Activated T-helper 17 cell treated with anti-CD3 and anti-CD28 coated beads, Interleukin-2, amount 50 U/mL, for 72 hours (primary cell): ENCODE measurements at places on chromosomes 5 and 9. TPM values are rescaled to one million over a fixed set of nuclear protein-coding genes. Genes with fewer than 3 reads are reported as not detected.

CCDC112 gene
- total RNA-seq, result 1.7 TPM

- H3K4me3 ChIP-seq, result no peak overlapping the region
- H3K27ac ChIP-seq, result no peak overlapping the region
- ATAC-seq, result no peak
- peaks cover 22% of the 10 kb centered on the region for H3K36me3 ChIP-seq
Observed at GRCh38 chr9:131426545-131426944, 32.7 kb downstream of the PRRC2B start.

EPB41L4B gene
- total RNA-seq, result 0.77 TPM

CMBL gene
- total RNA-seq, result 0.80 TPM

- no peak overlapping the region for H3K4me3 ChIP-seq
- H3K27me3 ChIP-seq, result peaks cover 20% of the 10 kb centered on the region
- ATAC-seq, result peak; percentile 59
- no peak overlapping the region for H3K27ac ChIP-seq
- H3K36me3 ChIP-seq, result no peaks in the 10 kb centered on the region
- peaks cover 6% of the 10 kb centered on the region for H3K4me1 ChIP-seq
Observed at GRCh38 chr9:133726401-133727276, 11.5 kb downstream of the SARDH start.

DNA sequence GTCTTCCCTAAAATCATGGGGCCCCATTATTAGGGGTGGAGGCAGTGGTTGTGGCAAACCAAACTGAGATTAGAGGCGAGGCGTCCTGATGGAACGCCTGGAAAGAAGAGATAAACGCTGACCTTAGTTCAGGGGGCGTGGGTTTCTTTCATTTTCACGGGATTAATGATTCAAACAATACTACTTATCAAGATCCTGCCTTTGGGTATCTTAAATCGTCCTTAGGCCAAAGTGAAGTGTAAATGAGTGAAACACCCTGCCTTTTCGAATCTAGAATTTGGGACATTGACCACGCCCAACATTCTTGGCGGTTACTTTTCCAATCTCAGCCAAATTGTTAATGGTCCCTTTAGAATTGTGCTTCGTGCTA is 1.0 kb upstream of the UBTD2 start:
- H3K4me1 ChIP-seq, result peaks cover 5% of the 10 kb centered on the region
- no peak for ATAC-seq
- H3K27me3 ChIP-seq, result no peaks in the 10 kb centered on the region
- H3K36me3 ChIP-seq, result no peaks in the 10 kb centered on the region
- no peak overlapping the region for H3K27ac ChIP-seq

DNA sequence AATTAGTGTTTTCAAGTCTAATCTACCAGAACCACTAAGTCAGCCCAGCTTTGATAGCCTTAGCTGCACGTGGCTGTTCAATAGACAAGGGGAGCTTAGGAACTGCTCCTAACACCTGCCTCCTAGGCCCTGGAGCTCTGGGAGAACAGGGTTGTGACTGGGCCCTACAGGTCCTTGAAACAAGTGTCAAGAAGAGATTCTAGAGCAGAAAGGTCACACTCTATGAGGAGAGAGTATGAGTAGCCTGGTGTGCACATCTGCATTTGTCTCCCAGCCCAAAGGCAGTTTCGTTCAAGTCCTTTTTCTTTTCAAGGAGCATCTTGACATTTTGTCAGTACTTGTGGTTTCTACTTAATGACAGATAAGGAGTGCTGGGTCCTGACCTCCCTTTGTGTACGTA is 206.1 kb downstream of the PRELID2 start:
- H3K27me3 ChIP-seq, result no peaks in the 10 kb centered on the region
- ATAC-seq, result no peak
- H3K4me1 ChIP-seq, result no peaks in the 10 kb centered on the region
- no peaks in the 10 kb centered on the region for H3K36me3 ChIP-seq
- no peak overlapping the region for H3K4me3 ChIP-seq

GRCh38 chr9:69145144-69145715 is 28.8 kb upstream of the TJP2 start:
- no peaks in the 10 kb centered on the region for H3K4me1 ChIP-seq
- H3K27ac ChIP-seq, result no peak overlapping the region
- H3K4me3 ChIP-seq, result no peak overlapping the region
- no peaks in the 10 kb centered on the region for H3K36me3 ChIP-seq
- H3K27me3 ChIP-seq, result no peaks in the 10 kb centered on the region
- no peak for ATAC-seq

GRCh38 chr9:112020680-112021596 is 124.3 kb downstream of the UGCG start:
- no peaks in the 10 kb centered on the region for H3K36me3 ChIP-seq
- H3K27ac ChIP-seq, result peak overlapping the region; percentile 67
- H3K4me1 ChIP-seq, result peaks cover 11% of the 10 kb centered on the region
- H3K27me3 ChIP-seq, result no peaks in the 10 kb centered on the region
- H3K4me3 ChIP-seq, result peak overlapping the region; percentile 36
- ATAC-seq, result peak; percentile 87

CD274 gene
- 42.2 TPM for total RNA-seq

ARL14EPL gene
- not detected for total RNA-seq

SOHLH1 gene
- not detected for total RNA-seq

DNA sequence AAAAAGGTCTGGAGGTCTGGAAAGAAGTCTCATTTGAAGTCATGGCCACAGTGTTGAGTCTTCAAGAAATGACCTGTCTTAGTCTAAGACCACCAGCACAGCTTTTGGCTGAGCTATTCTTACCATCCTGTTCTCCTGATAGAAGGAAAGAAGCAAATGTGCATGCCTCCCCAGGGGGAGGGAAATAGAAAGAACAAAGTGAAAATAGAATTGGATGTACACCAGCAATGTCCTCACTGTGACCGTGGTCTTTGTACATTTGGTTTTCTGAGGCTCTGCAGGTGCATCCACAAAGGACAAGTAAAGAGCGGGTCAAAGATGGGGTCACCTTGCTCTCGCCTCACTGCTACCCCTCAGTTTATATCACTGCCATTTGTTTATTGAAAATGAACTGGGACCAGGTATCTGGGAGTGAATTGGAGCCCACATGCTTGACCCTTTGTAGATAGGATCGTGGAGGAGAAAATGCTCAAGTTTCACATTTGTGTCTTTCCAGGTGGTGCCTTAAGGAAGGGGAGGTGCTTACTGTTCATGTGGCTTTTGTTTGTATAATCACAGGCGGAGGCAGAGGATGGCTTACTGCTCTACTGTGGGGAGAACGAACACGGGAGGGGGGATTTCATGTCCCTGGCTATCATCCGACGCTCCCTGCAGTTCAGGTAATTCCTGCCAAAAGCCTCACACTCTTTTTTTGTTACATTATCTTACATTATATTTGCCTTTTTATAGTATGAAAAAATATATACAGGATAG is 147.8 kb downstream of the LIFR start:
- H3K27ac ChIP-seq, result no peak overlapping the region
- no peak for ATAC-seq
- no peak overlapping the region for H3K4me3 ChIP-seq
- peaks cover 22% of the 10 kb centered on the region for H3K27me3 ChIP-seq
- no peaks in the 10 kb centered on the region for H3K4me1 ChIP-seq
